Stimulated activated CD4-positive, alpha-beta T cell treated with anti-CD3 and anti-CD28 coated beads, Interleukin-12 subunit alpha, Interleukin-12 subunit beta, amount 100 ng/mL, for 4 hours (primary cell): ENCODE measurements at places on chromosomes 2 and 18.

DNA sequence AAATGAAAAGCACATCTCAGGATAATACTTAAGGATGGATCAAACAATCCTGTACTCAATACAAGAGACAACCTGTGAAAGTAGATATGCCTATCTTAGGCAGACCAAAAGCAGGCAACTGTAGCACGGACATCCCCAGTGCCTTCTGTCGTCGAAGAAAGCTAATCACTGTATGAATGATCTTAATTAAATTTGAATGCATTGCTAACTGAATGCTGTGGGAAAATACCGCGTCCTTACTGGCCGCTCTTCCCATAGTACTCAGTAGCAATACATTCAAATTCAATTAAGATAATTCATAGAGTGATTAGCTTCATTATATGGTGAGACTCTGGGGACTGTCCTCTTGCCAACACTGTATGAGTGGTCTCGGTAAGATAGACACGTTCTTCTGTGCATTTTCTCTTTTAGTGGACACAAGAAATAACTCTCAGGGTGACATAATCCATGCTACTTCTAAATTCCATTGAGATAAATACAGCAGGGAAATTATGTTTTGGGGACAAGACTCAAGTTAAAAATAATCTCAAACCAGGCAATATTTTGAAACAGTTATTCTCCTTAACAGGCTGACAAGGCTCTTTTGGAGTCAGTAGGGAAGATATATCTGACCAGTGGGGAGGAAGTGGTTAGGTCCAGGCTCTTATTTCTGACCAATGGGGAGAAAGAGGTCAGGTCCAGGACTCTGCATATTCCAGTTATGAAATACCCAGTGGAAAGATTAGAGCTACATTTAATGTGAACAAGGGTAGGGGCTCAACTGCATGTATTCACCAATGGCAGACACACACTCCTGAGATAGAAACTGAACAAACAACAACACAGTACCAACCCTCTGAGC lies 97.3 kb downstream of the DOCK10 start:
- no peak for DNase-seq

- no peak for DNase-seq
Measured at GRCh38 chr18:74183130-74183529, 34.8 kb downstream of the TIMM21 start.

GRCh38 chr2:98293931-98294687 lies 52.1 kb upstream of the CNGA3 start:
- no peak for DNase-seq

- DNase-seq = no peak
Measured at GRCh38 chr2:20184067-20184938, 40.6 kb downstream of the SDC1 start.

DNA sequence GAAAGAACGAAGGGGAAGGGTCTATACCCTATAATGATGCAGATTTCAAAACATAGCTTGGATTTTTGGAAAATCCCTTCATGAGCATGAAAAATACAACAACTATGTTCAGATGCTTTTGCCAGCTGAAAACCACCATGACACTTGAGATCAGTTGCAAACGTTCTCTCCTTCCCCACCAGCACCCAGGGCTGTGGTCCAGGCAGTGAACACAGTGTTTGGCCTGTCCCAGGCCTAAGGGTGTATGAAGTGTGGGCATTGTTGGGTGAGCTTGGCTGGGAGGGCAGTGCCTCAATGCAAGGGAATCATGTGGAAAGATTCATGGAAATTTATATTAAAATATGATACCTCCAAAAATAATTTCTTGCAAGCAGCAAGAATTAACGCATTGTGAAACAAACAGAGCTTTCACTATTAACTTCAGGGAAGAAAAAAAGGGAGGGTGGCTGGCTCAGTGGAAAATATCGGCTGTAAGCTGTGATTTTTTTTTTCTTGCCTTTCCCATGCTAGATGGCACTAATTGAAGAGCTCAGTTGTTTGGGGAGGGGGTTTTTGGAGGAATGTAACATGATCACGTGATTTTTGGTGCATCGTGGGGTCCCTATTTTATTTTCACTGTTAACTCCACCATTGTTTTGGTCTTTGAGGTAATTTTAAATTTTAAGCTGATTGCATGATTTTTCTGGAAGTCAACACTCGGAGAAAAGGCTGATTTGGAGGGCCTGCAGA lies 52.0 kb downstream of the CDC42EP3 start:
- no peak for DNase-seq

GRCh38 chr2:46147626-46148368 lies 149.4 kb upstream of the EPAS1 start:
- no peak for DNase-seq

- no peak for DNase-seq
Measured at GRCh38 chr2:174870787-174871186, 106.5 kb upstream of the CHRNA1 start.

GRCh38 chr18:33745151-33745795 lies 167.3 kb downstream of the ASXL3 start:
- DNase-seq = no peak

DNA sequence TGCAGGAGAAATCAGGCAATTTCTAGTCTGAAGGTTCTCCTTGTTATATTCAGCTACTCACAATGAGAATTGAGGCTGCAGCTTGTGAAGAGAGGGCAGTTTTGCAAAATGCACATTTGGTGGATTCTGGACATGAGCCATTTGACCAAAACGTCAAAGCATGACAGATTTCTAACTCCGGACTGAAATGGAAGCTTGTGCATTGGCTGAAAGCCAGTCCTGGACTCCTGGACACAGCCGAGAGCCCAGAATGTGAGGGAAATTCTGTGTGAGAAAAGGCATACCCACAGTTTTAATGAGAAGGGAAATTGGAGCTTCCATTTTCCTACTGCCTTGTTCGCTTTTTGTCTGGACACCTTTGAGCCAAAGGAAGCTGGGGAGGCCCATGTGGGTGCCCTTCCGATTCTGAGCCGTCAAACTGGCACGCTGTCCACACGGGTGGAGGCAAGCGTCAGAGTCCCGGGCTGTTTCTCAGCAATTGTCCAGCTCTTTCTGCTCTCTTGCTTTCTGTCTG lies 23.7 kb upstream of the ROCK2 start:
- DNase-seq = no peak

GRCh38 chr18:59047321-59048047 lies 92.2 kb upstream of the SEC11C start:
- DNase-seq = no peak

- DNase-seq = no peak
Measured at GRCh38 chr18:42047721-42048120, 92.7 kb downstream of the PIK3C3 start.

DNA sequence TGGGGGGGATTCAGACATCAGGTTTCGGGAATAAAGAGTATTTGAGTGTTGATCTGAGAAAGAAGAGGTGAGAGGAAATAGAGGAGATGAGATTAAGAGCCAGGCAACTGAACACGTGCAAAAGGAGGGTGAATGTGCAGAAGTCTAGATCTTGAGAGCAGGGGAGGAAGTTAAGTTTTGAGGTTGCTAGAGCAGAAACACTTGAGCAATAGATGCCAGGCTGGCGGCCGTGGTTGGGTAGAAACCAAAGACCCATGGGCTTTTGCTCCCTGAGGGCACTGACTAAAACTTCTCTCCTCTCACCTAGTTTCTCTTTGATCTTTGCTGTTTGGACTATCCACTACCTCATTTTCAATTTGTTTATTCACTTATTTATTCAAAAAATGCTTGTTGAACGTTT lies 116.0 kb downstream of the CDC42EP3 start:
- DNase-seq = no peak

- no peak for DNase-seq
Measured at GRCh38 chr2:115910270-115910669, 1467.8 kb downstream of the DPP10 start.

- DNase-seq = no peak
Measured at GRCh38 chr2:143629340-143629739, 500.1 kb downstream of the ARHGAP15 start.
